RCC 7860 (cell line): ENCODE measurements at places on chromosomes 1 and 21.

- no peak for DNase-seq
Measured at GRCh38 chr21:43467785-43468184, 40.9 kb upstream of the SIK1 start.

GRCh38 chr1:162541619-162542141 is 19.8 kb upstream of the UAP1 start:
- DNase-seq, result peak; percentile 92

DNA sequence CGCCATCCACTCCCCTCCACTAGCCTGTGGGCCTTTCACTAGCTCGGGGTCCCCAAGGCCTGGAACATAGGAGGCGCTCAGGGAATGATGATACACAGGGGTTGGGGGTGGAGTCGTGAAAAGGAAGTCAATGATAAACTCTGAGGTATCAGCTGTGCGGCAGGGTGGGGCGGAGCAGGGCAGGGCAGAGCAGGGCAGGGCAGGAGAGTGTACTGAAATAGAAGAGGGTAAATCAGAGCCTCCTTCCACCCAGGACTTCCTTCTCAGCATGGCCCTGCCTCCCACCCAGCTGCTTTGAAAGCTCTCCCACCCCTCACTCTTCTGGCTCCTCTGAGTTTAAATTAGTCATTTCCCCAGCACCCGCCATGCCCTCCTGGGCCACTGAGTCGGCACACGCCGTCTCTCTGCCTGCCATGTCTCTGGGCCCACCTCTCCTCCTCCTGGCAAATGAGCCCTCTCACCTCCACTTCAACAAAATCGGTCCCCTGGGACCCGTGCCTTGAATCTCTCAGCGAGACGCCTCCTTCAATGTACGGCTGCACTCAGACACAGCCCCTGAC is 16.9 kb downstream of the CAPZB start:
- DNase-seq, result peak; percentile 44

GRCh38 chr1:239587066-239587465 is 200.7 kb downstream of the CHRM3 start:
- no peak for DNase-seq

GRCh38 chr1:112033439-112034120 is 44.1 kb upstream of the KCND3 start:
- no peak for DNase-seq

GRCh38 chr1:212467843-212468482 is 35.2 kb downstream of the NENF start:
- no peak for DNase-seq

- no peak for DNase-seq
Measured at GRCh38 chr1:94244816-94245215, 7.4 kb upstream of the ARHGAP29 start.

DNA sequence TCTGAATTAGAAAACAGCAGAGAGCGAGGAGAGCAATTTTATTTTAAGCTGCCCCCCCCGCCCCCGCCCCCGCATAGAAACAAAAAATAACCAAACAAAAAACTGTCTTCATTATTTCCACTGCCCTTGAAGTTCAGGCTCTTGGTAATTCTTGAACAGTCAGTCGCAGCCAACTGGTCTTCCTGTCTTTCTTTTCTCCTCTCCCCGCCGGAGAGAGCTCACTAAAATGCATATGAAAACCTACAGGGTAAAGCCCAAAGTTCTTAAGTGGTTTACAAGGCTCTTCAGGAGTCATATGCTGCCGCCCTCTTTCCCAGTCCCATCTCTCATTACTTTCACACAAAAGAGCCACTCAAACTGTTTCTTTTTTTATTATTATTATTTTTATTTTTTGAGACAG is 1.1 kb upstream of the ANKRD35 start:
- no peak for DNase-seq

DNA sequence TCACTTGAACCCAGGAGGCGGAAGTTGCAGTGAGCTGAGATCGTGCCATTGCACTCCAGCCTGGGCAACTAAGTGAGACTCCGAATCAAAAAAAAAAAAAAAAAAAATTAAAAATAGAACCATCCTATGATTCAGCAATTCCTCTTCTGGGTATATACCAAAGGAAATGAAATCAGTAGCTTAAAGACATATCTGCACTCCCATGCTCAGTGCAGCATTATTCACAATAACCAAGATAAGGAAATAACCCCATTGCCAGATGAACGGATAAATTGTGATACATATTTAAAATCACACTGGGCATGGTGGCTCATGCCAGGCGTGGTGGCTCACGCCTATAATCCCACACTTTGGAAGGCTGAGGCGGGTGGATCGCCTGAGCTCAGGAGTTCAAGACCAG is 23.8 kb downstream of the ALDH9A1 start:
- DNase-seq, result no peak

DNA sequence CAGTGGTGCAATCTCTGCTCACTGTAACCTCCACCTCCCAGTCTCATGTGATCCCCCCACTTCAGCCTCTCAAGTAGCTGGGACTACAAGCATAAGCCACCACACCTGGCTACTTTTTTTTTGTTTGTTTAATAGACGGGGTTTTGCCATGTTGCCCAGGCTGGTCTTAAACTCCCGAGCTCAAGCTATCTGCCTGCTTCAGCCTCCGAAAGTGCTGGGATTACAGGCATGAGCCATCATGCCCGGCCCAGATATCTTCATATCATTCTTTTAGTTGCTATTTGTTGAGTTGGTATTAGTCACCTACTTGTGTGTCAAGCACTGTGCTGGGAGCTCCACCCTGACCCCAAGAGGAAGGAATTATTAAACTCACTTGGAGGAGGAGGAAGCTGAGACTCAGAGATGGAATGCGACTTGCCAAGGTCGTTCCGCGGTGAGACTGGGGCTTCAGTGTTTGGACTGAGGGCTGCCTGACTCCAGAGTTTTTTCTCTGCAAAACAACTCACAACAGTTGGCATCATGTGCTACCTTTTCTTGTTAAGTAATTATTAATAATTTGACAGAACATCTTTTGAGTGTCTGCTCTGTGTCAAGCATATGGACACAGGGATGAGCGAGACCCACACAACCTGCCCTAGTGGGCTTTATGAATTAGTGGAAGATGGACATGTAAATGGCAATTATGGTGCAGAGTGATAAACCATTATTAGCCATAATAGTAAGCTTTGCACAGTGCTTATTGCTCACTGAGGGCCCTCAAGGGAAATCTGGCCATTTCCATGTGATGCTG is 132.0 kb downstream of the FOXD2 start:
- peak; percentile 90 for DNase-seq

GRCh38 chr1:149986486-149987296 is 23.8 kb downstream of the OTUD7B start:
- DNase-seq, result peak; percentile 84

GRCh38 chr1:25856856-25857255 is 2.4 kb downstream of the AUNIP start:
- DNase-seq, result no peak

- no peak for DNase-seq
Measured at GRCh38 chr1:16991571-16991970, 11.2 kb upstream of the MFAP2 start.

DNA sequence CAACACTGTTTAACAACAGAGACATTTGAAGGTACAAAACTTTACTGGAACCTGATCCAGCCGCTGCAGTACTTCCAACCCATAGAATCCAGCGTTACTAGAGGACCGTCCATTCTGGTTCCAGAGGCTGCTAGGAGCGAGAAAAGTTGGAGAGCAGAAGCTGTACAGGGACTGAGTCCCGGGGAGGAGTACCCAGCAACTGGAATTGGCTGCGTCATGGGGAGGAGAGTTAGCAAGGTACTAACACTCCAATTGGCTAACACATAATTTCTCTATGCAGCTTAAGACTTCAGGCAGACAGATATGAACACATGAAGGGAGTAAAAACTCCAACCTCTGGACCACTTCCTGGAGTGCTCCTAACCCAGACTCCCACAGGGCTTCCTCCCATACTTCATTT is 2.1 kb upstream of the QSOX1 start:
- DNase-seq, result no peak

DNA sequence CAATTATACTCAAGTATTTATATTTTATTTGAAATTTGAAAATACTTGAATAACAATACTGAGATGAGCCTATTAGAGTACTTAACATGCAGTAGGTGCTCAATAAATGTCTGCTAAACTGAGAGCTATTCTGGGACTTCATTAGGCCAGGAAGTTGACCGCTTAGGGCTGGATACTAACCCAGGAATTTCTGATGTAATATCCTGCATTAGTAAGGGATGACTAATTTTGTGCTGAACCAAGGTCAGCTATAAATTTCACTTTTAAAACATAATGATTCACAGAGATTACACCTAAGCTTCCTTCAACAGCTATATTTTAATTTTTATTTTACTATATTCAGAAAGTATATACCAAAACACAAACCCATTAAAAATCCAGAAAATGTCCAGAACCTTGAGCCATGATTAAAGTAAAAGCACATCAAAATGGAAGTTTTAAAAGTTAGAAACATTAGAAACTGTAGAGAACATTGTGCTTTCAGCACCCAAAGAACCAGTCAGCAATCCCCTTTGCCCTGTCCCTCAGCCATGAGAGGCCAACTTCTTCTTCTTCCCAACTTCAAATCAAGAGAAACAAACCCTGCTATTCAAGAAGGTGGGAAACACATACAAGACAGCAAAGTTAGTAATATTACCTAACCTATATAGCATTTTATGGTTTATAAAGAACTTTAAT is 35.4 kb downstream of the WNT2B start:
- DNase-seq, result peak; percentile 93

GRCh38 chr1:64748706-64749105 is 3.8 kb downstream of the RAVER2 start:
- DNase-seq, result no peak

DNA sequence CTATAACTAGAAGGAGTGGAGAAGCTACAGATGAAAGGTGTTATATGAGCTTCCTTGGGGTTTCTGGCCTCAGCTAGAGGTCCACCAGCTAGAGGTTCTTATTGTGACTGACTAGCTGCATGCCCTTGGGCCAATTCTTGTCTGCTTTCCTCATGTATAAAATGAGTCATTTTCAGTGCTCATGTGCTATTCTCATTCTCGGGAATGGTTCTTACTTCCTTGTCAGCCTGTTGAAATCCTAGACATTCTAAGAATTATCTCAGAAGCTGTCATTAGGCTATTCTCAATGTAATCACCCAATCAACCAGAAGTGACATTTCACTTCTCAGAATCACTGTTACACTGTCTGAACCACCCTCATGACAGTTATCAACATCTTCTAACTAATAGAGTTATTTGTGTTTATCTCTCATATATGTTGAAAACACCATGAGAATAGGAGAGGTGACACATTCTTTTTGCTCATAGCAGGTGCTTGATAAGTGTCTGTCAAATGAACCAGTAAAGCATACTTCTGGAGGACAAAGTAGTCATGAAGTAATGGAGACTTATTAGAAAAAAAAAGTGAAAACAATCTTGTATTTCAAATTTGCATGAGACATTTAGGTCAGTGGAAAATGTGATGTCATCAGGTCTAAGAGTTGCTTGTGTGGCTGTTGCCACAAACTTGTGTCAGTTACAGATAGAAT is 122.8 kb upstream of the IVNS1ABP start:
- DNase-seq, result peak; percentile 69

DNA sequence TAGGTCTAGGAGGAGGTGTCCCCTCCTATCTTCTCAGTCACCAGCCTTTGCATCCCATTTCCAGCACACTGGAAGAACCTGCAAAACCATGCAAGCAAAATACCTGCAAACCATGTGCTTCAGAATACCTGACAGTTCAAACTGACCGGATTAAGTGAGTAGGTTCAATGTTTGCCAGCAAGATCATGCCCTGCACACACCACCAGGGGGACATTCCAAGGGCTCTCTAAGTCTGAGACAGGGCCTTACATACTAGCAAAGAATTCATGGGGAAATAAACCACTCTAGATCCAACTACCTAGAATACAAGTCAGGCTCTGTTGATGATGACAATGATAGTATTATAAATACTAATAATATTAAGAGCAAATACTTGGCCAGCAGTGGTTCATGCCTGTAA is 27.6 kb downstream of the INPP5B start:
- no peak for DNase-seq
